ENCODE measurements at places on chromosomes 7 and 10. TPM values are rescaled to one million over a fixed set of nuclear protein-coding genes. Genes with fewer than 3 reads are reported as not detected.

DNA sequence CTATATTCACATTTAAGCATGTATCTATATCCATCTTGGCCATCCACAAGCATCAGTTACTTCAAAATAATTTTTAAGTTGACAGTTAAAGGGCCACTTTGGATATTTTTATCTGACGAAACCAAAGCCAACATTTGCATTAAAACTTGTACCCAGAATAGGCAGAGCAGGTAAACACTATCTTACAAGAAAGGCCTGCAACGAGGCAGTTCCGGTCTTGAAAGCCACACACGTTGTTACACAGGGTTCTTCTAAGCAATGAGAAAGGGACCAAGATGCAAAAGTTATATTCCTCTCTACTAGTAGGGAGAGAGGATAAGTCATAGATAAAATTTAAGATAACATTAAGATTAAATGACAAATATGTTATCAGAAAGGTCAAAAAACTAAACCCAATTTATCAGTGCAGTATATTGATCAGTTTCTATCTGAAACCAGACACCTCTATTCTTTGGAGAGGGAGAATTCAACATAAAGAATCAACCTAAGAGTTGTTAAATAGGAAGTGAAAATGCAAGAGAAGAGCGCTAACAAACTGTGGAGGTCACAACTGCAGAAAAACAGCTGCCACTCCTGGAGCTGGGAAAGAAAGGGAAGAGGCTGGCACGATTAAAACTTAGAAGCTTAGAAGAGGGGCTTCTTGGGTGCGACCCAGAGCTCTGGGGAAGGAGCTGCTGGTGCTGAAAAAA, 701.3 kb downstream of the TNS3 start:
- H3K27me3 ChIP-seq: no peaks in the 10 kb centered on the region
- H3K4me3 ChIP-seq: no peak overlapping the region
- no peaks in the 10 kb centered on the region for H3K4me1 ChIP-seq
- no peaks in the 10 kb centered on the region for H3K36me3 ChIP-seq
- no peak for DNase-seq
- no peak overlapping the region for H3K27ac ChIP-seq

GRCh38 chr7:130345136-130345535, 520 bp downstream of the CPA5 start:
- H3K4me1 ChIP-seq: no peaks in the 10 kb centered on the region
- no peak overlapping the region for H3K4me3 ChIP-seq
- no peak for DNase-seq
- H3K27ac ChIP-seq: no peak overlapping the region
- no peaks in the 10 kb centered on the region for H3K27me3 ChIP-seq

DNA sequence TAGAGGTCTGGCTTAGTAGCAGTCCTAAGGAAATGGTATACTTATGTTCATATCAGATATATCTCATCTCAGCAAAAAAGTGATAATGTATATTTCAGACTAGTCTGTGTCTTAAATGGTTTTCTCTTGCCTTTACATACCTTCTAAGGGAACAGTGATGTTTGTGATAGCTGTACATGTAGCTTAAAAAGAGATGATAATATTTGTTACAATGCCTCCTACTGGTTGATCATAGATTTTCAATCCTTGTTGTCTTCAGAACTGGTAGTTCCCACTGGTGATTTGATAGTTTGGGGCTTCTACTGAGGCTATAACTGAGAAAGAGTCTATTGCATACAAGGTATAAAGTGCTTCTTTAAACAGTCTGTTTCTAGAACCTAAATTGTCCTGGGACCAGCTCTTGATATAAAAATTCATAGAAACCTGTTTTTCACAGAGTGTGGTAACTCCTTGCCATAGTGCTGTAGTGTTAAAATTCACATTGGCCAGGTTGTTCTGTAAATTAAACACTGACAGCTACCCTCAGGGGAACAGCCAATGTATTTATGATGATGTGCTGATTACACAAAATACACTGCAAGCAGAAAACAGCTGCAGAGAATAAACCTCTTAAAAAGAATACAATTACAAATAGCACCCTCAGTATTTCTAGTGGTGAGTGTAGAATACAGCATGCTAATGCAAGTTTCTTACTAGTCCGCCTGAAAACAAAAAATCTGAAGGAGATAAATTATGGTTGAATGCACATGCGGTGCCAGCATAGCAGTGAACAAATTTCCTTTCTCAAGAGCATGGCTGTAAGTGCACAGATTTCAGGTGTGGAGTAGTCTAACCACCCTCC, 90.3 kb downstream of the BTRC start:
- H3K27me3 ChIP-seq: no peaks in the 10 kb centered on the region
- H3K4me3 ChIP-seq: no peak overlapping the region
- H3K36me3 ChIP-seq: no peaks in the 10 kb centered on the region
- H3K27ac ChIP-seq: no peak overlapping the region
- DNase-seq: no peak

DNA sequence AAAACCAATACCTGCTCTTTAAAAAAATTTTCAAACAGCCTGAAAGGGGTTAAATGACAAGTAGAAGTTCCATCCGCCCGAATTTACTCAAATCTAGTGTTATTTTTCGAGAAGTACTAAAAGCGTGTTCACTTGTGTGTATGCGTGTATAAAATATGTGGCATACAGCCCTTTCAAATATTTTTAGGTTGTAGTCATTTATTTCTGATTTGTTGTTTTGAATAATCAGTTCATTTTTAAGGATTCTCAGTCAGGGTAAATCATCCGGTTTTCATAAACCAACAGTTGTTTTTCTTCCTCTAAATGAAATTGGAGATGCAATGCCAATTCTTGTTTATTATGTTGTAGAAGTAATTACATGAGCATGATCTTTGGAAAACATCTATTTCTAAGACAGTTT, 6.9 kb upstream of the SUN1 start:
- no peaks in the 10 kb centered on the region for H3K27me3 ChIP-seq
- H3K27ac ChIP-seq: peak overlapping the region; percentile 99
- H3K4me3 ChIP-seq: no peak overlapping the region
- H3K4me1 ChIP-seq: peaks cover 7% of the 10 kb centered on the region

Gene PRXL2A
- 12.3 TPM for total RNA-seq

All from uterus (tissue), 4 donors.